ENCODE measurements at places on chromosomes 4 and X. TPM values are rescaled to one million over a fixed set of nuclear protein-coding genes. Genes with fewer than 3 reads are reported as not detected.
A peak's percentile ranks its signal among the peaks of the same experiment; 100 is the strongest.

The SPANXN4 gene
- total RNA-seq: not detected

- DNase-seq: no peak
- no peaks in the 10 kb centered on the region for H3K36me3 ChIP-seq
- no peak overlapping the region for H3K27ac ChIP-seq
- no peak overlapping the region for H3K4me3 ChIP-seq
Measured at GRCh38 chr4:144739511-144740033, 93.6 kb downstream of the HHIP start.

DNA sequence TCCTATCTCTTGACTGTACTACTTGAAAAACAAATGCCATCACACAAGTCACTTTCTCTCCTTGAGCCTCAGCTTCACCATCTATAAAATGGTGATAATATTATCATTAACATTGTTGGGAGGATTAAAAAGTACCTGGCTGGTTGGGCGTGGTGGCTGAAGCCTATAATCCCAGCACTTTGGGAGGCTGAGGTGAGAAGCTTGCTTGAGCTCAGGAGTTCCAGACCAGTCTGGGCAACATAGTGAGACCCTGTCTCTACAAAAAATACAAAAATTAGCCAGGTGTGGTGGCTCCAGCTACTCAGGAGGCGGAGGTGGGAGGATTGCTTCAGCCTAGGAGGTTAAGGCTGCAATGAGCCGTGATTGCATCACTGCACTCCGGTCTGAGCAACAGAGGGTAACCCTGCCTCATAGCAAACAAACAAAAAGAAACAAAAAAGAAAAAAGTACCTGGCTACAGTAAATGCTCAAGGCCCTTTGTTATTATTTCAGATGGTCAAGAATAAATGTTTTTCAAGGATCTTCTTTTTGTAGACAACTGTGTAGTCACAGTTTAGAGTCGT, 120.3 kb downstream of the CHRNA9 start:
- H3K27me3 ChIP-seq: no peaks in the 10 kb centered on the region
- H3K36me3 ChIP-seq: peaks cover 18% of the 10 kb centered on the region
- no peak overlapping the region for H3K4me3 ChIP-seq
- H3K4me1 ChIP-seq: peaks cover 57% of the 10 kb centered on the region
- peak overlapping the region; percentile 21 for H3K27ac ChIP-seq
- no peak for DNase-seq

DNA sequence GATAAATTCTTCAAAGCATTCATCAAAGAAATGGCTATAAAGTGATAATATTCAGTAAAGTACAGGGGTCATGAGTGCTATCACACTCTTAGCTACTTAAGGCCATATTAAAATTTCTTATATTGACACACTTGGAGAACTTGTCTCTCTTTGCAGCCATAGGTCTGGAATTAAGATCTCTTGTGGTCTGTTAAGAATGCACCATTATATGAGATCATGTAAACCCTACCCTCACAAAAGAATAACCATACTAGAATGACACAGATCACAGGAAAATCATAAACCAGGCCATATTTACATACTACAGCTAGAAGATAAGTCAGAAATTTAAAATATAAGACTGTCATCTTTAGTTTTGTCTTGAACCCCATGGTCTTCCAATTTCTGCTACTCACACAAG, 434.3 kb downstream of the PDGFC start:
- no peak for DNase-seq
- H3K4me3 ChIP-seq: no peak overlapping the region
- H3K36me3 ChIP-seq: no peaks in the 10 kb centered on the region
- H3K27me3 ChIP-seq: no peaks in the 10 kb centered on the region
- H3K4me1 ChIP-seq: no peaks in the 10 kb centered on the region
- no peak overlapping the region for H3K27ac ChIP-seq

GRCh38 chr4:29578329-29578728, 1141.8 kb upstream of the PCDH7 start:
- no peak overlapping the region for H3K27ac ChIP-seq
- no peak for DNase-seq
- no peaks in the 10 kb centered on the region for H3K27me3 ChIP-seq
- H3K36me3 ChIP-seq: no peaks in the 10 kb centered on the region
- no peaks in the 10 kb centered on the region for H3K4me1 ChIP-seq

GRCh38 chrX:96722781-96723180, 38.1 kb downstream of the DIAPH2 start:
- H3K36me3 ChIP-seq: no peaks in the 10 kb centered on the region
- H3K4me1 ChIP-seq: peaks cover 10% of the 10 kb centered on the region
- H3K27me3 ChIP-seq: no peaks in the 10 kb centered on the region
- no peak overlapping the region for H3K4me3 ChIP-seq

DNA sequence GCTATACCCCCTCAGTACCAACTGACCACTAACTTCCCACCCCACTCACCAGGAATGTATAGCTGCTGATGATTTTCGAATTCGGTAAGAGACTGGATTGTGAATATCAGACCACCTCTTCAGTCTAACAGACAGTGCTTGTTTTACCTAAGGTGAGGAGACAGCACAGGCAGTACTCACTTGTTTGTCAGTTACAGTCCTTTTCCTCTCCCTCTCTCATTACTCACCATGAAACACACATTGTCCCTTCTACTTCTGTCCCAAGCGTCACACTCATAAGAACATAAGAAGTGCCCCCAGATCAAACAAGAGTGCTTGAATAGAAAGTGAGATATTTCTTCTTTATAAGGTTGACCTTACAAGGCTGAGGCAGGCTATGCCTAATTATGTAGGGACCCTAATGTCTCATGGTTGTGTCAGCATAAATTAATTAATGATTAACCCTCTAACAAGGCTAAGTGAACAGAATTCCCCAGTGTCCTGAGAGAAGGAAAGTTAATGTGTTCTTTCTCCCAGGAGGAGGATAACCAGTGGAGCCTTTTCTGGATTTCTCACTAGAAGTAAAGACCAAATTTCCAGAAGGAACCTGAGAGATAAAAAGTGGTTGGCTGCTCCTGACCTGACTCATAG, 32.2 kb downstream of the ZCCHC12 start:
- no peaks in the 10 kb centered on the region for H3K27me3 ChIP-seq
- no peak overlapping the region for H3K4me3 ChIP-seq
- no peaks in the 10 kb centered on the region for H3K4me1 ChIP-seq
- DNase-seq: no peak

DNA sequence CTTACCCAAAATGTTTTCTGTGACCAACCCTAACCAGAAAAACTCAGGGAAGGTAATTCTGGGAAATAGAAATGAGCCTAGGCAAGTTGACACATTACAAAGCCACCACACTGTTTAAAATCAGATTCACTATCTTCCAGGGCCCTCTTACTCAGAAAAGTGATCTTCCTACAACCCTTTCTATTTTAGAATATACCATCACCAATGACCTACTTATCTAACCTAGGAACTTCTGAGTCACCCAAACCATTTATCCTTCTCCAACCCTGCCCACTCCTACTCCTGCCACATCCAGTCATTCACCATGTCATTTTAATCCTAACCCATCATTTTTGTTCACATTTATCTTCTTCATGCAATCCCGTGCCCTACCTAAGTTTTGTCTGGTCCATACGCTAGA, 89.9 kb downstream of the FTHL17 start:
- no peak overlapping the region for H3K4me3 ChIP-seq
- no peak for DNase-seq
- H3K27me3 ChIP-seq: no peaks in the 10 kb centered on the region
- no peak overlapping the region for H3K27ac ChIP-seq

All from PC-9 (cell line).